Cardiac muscle cell (in vitro differentiated cells and primary cell): ENCODE measurements at places on chromosomes 1 and 21.

DNA sequence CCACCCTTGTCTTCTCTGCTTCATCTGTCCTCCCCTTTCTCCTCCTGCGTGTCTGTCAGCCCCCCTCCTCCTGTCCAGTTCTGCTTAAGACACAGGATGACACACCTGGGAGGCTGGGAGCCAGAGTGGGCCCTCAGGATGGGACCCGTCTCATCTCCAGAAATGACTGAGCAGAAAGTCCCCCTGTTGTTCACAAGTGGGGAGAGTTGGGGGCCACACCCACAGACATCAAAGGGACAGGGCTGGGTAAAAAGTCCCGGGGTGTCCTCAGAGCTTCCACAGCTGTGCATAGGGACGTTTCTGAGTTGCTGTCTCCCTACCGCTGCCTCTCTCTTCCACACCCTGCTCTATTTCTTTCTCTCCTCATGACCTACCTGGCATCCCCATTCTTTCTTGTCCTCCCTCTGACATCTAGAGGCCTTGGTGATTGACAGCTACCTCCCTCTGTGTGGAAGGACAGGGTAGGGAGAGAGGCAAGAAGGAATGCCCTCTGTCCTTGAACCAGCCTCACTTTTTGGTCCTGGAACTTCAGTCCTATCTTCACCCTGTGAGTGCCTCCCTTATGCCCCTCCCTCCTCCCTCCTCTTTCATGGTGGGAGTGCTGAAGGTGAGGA, 19.5 kb upstream of the SH2D2A start:
- no peak for DNase-seq

GRCh38 chr1:20009212-20009611, 29.8 kb upstream of the PLA2G2A start:
- no peak for DNase-seq

GRCh38 chr1:183473217-183473536, 878 bp downstream of the SMG7 start:
- DNase-seq: no peak

- peak; percentile 57 for DNase-seq
Observed at GRCh38 chr1:245484176-245484575, 329.4 kb downstream of the KIF26B start.

DNA sequence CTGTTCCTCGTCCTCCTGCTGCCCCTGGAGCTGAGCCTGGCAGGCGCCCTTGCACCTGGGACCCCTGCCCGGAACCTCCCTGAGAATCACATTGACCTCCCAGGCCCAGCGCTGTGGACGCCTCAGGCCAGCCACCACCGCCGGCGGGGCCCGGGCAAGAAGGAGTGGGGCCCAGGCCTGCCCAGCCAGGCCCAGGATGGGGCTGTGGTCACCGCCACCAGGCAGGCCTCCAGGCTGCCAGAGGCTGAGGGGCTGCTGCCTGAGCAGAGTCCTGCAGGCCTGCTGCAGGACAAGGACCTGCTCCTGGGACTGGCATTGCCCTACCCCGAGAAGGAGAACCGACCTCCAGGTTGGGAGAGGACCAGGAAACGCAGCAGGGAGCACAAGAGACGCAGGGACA, 14.8 kb downstream of the DRAXIN start:
- DNase-seq: no peak

DNA sequence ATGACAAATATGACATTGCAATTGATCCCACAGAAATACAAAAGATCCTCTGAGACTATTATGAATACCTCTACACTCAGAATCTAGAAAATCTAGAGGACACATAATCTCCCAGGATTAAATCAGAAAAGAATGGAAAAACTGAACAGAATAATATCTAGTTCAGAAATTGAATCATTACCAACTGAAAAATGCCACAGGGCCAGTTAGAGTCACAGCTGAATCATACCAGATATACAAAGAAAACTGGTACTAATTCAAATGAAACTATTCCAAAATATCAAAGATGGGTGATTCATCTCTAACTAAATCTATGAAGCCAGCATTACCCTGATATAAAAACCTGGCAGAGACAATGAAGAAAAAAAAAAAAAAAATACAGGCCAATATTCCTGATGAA, 149.3 kb downstream of the BRINP3 start:
- DNase-seq: no peak

DNA sequence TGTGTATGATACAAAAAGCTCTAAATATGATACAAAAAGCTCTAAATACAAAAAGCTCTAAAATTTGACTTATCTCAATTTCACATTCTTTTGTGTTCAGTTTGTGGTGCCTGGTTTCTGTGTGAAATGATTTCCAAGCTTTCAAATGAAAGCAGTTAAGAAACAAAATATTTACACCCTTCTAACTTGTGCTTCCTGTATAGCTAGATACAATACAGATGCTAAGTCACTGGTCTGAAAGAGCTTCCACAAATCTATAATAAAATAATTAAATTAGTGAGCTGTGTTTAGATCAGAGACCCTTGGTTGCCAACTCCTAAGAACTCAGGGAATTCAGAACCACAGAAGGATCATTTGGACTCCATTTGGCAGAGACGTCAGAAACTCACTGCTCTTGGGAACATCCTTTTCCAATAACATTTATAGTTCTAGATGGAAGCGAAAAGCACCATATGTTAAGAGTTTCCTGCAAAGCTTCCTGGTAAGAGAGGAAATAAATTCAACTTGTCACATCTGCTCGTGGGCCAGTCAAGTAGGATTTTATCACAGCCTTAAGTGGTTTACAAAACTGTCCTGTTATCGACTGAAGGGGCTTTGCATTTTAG, 1079.1 kb downstream of the ADGRL2 start:
- DNase-seq: no peak

DNA sequence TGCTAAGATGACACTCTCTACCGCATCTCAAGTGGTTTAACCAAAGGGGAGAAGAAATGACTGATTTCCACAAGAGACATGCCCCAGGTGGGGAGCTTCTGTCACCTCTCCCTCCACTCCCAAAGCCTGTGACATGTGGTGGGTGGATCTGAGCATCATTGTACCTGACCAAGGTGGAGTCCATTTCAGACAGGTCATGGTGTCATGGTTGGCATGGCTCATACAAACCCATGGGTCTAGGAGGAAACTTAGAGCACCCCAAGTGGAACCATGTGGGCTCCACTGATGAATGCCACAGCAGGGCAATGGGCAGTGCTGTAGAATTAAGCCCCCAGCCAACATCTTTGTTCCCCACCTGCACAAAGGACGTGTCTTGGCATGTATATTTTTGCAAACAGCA, 131.5 kb upstream of the EDN2 start:
- DNase-seq: no peak

DNA sequence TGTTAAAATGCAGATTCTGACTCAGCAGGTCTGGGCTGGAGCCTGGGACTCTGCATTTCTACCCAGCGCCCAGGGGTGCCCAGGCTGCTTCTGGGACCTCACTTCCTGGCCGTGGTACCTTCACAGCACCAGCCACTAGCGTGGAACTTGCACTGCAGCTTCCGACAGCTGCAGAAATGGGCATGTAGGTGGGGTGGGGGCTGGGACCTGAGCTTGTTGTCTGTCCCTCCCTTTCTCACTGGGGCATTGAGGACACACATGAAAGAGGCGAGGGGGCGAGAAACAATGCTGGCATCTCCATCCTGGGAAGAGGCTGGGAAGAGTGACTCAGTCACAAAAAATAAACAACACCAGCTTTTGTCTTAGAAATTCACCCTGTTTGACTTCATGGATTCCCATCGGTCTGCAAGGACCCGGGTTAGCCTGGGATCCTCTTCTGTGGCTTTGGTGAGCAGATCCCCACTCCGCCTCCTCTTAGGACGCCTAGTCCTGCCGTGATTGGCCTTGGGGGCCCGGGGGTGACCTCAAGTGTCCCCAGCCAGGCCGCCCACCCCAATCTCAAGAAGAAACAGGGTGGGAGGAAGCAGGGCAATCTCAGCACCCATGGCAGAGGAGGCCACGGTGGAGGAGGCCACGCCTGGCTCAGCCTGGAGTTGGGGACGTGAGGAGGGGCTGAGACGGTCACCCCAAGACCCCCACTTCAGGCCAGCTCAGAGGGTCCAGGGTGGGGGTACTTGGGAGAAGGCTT, 29.9 kb upstream of the POFUT2 start:
- DNase-seq: no peak

GRCh38 chr1:19212167-19212566, 2.1 kb upstream of the UBR4 start:
- no peak for DNase-seq

- DNase-seq: no peak
Observed at GRCh38 chr1:156103521-156103947, 11.0 kb upstream of the LMNA start.

DNA sequence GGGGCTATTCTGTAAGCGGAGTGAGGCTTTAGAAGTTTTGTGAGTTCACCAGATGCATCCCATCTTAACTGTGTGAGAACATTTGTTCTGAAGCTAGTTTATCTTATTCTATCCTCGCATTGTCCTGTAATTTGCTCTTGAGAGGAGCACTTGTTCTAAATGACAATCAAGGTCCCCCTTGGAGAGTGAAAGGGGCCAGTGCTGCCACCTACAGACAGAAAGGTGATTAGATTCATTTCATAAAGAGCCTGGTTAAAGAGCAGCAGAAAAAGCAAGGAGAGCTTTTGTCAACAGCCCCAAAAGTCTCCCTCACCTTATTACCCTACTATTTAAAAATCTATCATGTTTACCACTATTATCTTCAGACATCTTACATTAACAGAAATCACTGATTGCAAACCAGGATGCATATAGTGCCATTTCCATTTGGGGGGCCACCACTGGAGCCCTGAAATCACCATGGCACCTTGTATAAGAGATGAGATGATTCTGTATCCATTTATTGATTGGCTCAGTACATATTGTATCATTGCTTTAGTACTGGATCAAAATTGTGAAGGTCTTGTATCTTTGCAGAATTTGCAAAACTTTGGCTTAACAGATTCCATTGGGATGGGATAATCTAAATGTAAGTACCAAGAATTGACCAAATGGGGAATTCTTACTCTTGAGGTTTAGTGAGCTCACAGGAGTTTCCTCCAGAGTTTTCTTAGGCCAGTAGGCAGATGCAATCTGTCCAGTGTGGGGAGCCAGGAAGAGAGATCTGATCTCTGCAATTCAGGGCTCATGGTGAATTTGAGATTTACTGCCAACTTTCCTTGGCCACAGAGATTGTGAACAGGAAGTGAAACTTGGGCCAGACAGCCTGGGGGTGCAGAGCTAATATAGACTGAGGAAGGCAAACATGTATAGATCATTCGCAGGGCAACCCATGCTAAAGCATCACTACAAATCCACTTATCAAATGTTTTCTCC, 64.3 kb upstream of the TRABD2B start:
- DNase-seq: peak; percentile 84

DNA sequence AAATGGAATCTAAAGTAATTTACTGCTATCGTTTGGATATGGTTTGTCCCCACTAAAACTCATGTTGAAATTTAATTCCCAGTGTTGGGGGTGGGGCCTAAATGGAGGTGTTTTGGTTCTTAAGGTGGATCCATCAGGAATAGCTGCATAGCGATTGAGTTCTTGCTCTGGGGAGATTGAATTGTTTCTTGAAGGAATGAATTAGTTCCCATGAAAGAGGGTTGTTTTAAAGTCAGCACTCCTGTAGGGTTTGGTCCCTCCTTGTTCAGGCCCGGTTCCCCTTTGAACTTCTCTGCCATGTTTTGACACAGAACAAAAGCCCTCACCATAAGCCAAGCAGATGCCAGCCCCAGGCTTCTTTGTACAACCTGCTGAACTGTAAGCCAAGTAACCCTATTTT, 170.9 kb downstream of the COL11A1 start:
- DNase-seq: no peak

GRCh38 chr1:211920141-211920572, 89.6 kb upstream of the LPGAT1 start:
- DNase-seq: no peak

- DNase-seq: peak; percentile 39
Observed at GRCh38 chr21:26199456-26199855, 28.9 kb upstream of the APP start.

DNA sequence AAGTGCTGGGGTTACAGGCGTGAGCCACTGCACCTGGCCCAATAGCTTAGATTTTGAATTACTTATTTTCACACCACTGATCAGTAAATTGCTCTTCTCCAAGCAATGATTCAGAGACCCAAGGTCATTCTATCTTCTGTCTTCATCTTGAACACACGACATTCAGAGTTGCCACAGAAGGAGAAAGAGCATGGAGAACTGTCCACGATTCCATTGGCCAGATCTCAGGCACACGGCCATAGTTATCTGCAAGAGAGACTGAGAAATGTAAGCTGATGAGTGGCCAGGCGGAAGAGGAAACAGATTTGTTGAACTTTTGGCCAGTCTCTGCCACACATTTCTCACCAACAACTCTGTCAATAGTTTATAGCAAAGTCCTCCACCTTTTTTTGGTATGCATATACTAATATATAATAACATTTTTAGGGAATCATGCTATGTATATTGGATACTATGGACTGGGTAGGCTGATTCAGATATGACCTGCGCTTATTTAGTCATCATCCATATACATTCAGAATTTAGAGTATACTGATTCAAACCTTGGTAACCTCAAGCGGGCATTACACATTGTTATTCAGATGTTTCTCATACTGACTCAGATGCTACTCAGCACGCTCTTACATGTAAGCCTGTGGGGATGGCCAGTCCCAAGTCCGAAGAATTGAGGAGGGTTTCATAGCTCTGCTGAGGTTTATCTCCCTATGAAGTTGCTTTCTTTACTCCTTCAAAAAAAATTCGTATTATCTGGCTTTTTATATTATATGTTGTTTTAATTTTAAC, 25.5 kb upstream of the CAP1 start:
- peak; percentile 71 for DNase-seq

DNA sequence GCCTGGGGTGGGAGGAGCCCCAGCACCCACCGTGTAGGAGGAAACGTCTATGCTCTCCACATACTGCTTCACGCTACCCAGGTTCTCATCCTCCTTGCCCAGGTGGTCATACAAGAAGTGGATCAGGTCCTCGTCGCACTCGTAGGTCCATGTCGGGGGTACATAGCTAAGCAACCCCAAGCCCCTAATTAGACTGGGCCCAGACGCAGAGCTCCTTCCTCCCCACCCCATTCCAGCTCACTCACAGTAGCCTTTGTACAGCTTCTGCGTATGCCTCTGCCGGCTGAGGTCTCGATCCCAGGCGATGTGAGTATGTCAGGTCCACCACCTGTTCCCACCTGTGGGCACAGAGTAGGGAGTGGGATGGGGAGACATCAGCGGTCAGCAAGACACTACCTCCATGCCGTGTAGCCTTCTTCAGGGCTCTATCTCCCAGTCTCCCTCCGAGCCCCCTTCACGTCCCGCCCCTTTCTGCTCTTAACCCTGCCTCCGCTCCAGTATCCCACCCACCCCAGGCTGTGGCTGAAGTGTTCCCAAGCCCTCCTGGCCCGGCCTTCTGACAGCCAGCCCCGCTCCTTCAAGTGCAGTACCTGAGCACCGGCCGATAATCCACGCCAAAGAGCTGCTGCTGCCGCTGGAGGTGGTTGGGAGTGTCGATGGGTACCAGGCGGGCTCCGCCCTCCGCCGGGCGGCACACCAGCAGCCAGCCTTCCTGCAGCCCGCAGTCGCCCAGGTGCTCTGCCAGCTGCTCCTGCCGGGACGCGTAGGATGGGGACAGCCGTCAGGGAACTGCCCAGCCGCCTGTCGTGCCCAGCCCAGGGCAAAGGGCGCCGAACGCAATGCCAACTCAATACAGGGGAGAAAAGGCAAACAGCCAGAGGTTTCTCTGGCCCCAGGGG, 919 bp downstream of the HECTD3 start:
- DNase-seq: peak; percentile 25
